OCI-LY7 (cell line): ENCODE measurements at places on chromosomes 12 and 14.

DNA sequence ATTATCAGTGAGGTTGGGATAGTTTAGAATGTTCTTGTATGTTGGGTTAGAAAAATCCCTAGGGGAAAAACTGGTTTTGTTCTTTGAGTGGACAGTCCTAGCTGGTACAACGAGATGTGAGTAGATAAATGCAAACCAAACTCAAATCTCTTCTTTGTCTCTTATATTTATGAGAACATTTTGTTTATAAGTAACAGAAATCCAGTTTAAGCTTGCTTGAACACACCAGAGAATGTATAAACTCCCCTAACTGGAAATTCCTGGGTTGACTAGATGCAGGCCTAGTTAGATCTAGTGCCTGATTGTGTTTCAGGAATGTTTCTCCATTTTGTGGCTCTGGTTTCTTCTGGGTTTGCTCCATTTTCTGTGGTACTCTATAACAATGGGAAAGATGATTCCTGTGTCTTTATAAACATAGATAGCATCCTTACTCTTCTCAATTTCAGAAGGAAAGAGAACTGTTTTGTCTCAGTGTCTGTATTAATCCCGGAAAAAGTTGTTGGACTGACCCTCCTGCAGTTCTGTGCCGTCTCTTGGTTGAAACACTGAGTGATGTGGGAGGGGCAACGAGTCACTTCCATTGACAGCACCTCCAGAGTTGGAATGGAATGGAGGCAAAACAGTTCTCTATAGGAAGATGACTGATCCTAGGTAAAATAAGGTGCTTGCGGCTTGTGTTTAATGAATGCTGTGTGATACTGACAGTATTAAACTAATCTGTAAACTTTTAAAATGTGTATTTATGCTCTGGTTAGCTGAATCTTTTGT lies 244.8 kb downstream of the TMTC2 start:
- DNase-seq = no peak

DNA sequence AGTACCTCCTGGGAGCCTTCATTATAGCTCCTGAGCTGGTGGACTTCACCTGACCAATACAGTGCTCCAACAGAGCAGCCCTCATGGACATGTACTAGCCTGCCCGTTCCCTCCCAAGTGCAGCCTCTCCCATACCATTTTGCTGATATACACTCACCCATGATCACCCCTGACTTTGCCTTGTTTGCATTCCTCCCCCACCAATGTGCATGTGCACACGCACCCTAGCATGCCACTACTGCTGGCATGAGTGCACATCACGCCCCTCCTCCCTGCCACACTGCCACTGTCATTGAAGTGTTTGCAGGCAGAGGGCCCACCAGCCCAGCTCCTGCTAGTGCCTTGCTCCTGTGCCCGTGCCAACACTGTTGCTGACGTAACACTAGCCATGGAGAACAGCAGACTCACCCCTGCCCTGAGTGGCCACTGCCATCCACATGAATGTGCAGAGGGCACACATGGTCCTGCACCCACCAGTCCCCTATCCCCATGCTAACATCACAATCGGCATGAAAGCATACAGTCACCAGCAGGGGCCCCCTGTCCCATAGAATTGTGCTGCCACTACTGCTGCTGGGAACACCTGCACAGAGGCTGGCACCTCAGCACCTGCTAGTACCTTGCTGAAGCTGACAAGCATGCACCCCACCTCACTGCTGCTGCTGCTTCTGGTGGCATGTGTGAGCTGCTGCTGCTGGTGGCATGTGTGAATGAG lies 110.3 kb downstream of the SINHCAF start:
- peak; percentile 18 for DNase-seq

DNA sequence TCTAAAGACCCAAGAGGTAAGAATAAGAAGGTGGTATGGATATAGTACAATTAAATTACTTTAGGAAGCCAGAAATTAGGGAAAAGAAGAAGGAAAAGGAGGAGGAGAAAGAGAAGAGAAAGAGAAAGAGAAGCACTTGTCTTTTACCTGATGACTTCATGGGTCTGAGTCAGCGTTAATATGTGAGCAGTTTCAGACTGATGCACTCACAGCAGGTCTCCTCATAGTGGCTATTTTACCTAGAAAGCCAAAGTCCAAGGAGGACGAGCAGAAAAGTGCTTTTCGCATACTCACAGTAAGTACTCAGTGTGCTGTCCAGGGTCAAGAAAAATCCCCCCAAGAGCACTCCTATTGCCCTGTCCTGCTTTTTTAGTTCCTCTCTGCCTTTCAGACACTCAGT lies 222.1 kb downstream of the C12orf42 start:
- DNase-seq = no peak

DNA sequence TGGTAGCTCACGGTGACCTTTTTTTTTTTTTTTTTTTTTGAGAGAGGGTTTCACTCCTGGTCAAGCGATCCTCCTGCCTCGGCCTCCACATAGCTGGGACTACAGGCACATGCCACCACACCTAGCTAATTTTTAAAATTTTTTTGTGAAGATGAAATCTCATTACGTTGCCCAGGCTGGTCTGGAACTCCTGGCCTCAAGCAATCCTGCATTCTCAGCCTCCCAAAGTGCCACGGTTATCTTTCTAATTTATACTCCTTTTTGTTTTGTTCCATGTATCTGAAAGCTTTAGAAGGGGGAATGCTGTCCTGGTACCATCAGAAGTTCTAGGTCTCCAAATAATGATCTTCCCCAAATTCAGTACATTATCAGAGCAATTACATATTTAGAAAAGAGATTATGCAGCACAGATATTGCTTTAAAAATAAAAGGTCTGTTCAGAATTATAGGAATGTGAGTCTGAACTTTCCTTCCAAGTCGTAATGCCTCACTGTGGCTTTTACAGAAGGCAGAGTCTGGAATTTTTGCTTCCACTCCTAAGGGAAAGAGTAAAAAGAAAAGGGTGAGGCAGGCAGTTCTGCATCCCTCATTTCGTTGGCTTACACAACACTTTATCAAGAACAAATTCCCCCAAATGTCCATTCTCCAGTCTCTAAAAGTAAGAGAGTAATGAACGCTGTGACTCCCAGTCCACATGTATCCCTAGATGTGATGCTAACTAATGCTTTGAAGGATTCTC lies 73.0 kb downstream of the GCH1 start:
- no peak for DNase-seq

- no peak for DNase-seq
Measured at GRCh38 chr12:1815108-1815507, 5.3 kb upstream of the LRTM2 start.

GRCh38 chr14:72721083-72721482 lies 172.8 kb downstream of the DPF3 start:
- DNase-seq = no peak

- DNase-seq = peak; percentile 68
Measured at GRCh38 chr12:14365294-14366208, at the start of gene ATF7IP. TSS of gene ATF7IP (plus strand) at chr12:14365682. CDS start at chr12:14423916, 58,234 bp downstream.

- peak; percentile 20 for DNase-seq
Measured at GRCh38 chr14:81991998-81992397, 458.3 kb upstream of the SEL1L start.

DNA sequence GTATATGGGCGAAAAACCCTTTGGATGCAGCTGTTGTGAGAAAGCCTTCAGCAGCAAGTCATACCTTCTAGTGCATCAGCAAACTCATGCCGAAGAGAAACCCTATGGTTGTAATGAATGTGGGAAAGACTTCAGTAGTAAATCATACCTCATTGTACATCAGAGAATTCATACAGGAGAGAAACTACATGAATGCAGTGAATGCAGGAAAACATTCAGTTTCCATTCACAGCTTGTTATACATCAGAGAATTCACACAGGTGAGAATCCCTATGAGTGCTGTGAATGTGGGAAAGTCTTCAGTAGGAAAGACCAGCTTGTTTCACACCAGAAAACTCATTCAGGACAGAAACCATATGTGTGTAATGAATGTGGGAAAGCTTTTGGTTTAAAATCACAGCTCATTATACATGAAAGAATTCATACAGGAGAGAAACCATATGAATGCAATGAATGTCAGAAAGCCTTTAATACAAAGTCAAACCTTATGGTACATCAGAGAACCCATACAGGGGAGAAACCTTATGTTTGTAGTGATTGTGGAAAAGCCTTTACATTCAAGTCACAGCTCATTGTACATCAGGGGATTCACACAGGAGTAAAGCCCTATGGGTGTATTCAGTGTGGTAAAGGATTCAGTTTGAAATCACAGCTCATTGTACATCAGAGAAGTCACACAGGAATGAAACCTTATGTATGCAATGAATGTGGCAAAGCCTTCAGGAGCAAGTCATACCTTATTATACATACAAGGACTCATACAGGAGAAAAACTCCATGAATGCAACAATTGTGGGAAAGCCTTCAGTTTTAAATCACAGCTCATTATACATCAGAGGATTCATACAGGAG lies 21.4 kb downstream of the ZNF268 start:
- DNase-seq = peak; percentile 17

DNA sequence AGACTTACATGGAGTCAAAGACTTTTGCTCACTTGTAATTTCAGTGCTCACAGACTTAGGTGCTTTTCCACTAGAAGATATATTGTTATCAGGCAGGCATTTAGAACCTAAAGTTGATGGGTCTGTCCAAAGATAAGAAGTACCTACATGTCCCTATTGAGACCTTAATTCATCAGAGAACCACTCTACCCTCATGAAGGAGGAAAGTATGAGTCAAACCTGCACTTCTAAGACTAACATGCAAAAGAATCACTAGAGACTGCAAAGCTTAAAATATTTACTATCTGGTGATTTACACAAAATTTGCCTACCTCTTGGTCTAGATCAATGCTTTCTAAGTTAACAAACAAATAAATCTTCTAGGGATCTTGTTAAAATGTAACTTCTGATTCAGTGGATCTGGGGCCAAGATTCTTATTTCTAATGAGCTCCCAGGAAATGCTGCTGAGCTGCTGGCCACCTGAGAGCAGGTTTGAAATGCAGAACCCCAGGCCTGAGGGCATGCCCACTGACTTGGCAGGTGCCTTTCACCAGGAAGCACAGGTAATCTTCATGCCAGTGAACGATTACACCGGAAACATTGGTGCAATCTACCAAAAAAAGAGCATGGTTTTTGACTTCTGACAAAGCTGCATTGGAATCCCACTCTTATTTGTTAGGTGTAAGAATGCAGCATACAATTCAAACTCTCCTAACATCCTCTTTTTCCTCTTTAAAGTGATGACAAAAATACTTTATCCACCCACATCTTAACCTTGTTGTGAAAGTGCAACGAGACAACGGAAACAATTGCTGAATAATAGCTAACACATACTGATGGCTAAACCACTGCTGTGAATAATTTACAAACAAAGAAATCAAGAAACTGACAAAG lies 214.2 kb downstream of the ADAMTS20 start:
- DNase-seq = no peak

DNA sequence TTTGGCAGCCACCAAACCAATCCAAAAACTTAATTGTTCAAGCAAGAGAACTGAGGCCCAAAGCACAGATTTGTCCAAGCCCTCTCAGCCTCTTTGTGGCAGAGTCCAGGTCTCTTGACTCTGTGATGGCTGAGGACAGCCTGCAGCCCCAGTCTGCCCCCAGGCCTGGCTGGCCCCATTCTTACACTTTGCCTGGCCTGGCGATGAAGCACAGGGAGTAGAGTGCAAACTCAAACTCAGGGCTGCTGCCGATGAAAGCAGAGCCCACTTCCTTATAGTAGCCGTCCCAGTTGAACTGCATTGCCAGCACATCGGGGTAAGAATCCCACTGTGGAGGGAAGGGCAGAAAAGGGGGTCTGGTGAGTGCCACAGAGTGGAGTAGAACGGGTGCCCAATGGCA lies 5.6 kb upstream of the RPAP3 start:
- no peak for DNase-seq

- DNase-seq = no peak
Measured at GRCh38 chr12:107109726-107110719, 16.7 kb upstream of the CRY1 start.

DNA sequence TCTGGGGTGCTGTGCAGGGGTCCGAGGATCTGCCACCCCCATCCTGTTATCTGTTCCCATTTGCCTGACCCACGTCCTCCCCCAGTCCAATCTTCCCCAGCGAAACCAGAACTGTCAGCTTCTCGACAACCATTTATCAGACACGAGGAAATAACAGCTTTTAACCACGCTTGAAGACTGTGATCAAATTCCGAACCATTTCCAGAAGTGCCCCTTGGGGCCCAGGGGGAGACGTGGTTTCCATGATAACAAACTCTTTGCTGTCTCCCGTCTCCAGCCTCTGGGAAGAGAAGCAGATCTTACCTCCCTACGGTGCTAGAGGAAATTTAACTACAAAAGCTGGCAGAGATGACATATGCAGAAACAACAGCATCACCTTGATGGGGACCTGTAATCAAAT lies 35.1 kb upstream of the SRRM4 start:
- no peak for DNase-seq

DNA sequence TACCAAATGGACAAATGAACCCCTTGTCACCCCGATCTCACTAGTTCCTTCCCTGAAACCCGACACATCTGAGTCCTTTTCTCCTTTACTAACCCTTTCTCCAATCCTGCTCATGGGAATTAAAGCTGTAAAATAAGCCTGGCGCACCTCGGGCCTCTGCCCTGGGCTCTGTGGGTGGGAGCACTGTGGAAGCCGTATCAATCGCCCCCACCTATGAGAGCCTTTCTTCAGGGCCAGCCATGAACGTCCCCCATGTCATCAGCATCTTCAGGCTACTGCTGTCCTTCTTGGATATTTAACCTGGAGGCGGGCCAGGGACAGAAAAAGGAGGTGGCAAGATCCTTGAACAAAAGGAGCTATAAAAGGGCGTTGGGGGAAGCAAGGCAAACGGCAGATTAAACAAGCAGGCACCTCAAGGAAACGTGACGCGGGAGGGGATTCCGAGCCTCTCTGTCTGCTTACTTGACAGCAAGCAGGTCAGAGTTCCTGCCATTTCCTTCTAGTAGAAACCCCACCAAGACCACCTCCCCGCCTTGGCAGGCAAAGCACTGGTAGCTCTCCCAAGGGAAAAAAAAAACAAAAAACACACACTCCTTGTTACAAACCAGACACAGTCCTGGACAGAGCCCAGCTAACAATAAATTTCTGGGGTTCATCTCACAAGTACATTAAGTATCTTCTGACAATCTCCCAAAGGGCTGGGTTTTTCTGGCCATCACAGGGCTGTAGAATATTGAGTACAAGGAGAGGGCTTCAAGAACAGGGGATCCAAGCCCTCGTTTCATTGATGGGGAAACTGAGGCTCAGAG lies 62.9 kb downstream of the DPF3 start:
- no peak for DNase-seq

GRCh38 chr12:74624201-74624600 lies 86.6 kb downstream of the ATXN7L3B start:
- DNase-seq = no peak

GRCh38 chr14:26332966-26333365 lies 264.9 kb downstream of the NOVA1 start:
- DNase-seq = no peak

DNA sequence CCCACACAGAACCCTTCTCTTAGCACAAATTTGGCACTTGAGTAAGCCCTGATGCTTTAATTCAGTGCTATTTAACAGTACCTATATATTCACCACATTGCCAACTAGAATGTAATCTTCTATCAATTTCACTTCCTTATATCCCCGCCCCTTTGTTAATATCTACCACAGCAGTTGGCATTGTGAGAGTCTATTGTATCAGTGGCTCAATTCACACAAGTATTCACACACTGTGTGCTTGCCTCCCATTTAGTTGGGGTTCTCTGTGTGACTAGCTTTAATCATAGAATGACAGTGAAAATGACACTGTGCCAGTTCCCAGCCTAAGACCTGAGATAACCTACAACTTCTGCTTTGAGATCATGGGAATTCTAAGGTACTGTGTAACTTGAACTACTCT lies 103.1 kb downstream of the SEC23A start:
- no peak for DNase-seq
